ENCODE measurements at places on chromosomes 6 and 20. TPM values are rescaled to one million over a fixed set of nuclear protein-coding genes. Genes with fewer than 3 reads are reported as not detected.

GRCh38 chr20:61128701-61129269 lies 123.3 kb upstream of the CDH4 start:
- no peak for DNase-seq

DNA sequence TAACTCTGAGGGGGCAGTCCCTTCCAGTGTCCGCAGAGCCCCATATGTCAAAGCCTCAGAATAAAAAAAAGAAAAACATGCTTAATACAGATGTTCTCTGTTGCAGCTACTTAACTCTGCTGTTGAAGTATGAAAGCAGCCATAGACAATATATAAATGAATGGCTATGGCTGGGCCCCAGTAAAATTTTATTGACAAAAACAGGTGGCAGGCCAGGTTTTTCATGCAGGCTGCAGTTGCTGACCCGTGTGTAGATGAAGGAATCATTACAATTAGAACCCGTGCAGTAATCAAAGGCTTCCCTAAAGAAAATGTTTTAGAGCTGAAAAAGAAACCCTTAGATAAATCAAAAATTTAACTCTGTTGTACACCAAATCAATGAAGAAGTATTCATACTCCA lies 13.0 kb upstream of the RIN2 start:
- DNase-seq = no peak

DNA sequence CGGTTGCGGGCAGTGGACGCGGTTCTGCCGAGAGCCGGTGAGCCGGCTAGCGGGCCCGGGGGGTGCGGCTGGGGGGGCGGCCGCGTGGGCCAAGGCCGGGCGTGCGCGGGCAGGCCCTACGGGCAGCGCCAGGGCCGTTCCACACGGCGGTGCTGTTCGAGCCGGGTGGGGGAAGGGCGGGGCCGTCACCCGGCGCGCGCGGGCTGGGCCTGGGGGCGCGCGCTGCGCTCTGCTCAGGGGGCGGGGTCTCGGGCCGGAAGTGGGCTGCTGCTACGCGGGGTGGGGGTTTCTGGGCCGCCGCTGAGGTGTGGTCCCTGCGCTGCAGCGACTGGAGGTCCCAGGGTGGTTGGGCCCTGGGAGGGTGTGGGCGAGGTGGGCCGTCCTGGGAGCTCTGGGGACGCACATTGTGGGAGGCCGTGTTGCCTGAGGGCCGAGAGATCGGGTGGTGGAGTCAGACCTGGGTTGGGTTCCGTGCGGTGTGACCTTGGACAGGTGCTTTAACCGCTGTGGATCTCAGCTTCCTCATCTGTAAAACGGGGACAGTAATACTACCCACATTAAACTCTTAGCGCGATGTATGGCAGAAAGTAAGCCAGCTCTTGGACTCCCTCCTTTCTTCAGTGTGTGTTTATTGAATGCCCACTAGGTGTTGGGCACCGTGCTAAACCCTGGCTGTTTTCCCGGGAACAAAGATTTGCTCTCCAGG lies 391 bp downstream of the MAPRE1 start:
- peak; percentile 87 for DNase-seq

DNA sequence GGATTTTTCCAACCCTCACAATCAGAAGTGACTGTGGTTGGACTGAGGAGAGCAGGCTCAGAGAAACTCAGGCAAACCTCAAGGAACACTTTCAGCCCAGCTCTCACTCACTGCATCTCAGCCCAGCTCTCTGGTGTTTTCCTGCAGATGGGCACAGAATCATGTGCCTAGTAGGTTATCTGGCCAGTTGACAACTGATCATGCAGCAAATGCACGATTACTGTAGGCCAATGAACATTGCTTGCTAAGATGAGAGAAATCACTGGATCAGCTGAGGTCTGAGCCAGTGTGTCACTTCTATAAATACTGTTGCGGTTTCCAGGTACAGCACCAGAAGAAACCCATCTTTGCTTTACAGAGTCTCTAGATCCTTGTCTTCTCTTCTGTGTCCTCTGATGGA lies 540.5 kb downstream of the CD83 start:
- no peak for DNase-seq

GRCh38 chr6:26172608-26172968 lies 85.4 kb downstream of the HFE start:
- DNase-seq = peak; percentile 34

GRCh38 chr6:51562198-51562597 lies 525.2 kb downstream of the PKHD1 start:
- no peak for DNase-seq

GRCh38 chr6:151729829-151730495 lies 77.5 kb upstream of the ESR1 start:
- DNase-seq = no peak

DNA sequence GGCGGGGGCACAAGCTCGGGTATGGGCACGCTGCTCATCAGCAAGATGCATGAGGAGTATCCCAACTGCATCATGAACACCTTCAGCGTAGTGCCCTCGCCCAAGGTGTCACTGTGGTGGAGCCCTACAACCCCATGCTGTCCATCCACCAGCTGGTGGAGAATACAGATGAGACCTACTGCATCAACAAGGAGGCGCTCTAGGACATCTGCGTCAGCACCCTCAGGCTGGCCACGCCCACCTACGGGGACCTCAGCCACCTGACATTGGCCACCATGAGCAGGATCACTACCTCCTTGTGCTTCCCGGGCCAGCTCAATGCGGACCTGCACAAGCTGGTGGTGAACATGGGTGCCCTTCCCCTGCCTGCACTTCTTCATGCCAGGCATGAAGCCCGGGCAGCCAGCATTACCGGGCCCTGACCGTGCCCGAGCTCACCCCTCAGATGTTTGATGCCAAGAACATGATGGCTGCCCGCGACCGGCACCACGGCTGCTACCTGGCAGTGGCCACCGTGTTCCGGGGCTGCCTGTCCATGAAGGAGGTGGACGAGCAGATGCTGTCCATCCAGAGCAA lies 12.8 kb downstream of the GABRR2 start:
- DNase-seq = no peak

DNA sequence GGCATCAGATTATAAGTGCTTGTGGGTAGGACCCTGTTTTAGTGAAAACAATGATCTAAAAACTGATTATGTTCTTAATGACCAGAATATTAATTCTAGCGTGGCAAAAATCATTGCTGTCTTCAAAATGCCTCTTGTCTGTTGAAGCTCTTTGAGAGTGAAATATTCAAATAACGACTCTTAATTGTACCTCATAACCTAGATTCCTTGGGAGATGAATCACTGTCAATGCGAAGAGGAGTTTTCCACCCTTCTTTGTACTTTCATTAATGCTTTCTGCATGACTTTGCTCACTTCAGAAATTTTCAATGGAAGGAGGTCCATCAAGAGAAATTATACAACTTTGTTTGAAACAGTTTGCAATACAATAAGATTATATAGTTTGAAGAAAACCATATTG lies 71.5 kb downstream of the CRYBG1 start:
- no peak for DNase-seq

DNA sequence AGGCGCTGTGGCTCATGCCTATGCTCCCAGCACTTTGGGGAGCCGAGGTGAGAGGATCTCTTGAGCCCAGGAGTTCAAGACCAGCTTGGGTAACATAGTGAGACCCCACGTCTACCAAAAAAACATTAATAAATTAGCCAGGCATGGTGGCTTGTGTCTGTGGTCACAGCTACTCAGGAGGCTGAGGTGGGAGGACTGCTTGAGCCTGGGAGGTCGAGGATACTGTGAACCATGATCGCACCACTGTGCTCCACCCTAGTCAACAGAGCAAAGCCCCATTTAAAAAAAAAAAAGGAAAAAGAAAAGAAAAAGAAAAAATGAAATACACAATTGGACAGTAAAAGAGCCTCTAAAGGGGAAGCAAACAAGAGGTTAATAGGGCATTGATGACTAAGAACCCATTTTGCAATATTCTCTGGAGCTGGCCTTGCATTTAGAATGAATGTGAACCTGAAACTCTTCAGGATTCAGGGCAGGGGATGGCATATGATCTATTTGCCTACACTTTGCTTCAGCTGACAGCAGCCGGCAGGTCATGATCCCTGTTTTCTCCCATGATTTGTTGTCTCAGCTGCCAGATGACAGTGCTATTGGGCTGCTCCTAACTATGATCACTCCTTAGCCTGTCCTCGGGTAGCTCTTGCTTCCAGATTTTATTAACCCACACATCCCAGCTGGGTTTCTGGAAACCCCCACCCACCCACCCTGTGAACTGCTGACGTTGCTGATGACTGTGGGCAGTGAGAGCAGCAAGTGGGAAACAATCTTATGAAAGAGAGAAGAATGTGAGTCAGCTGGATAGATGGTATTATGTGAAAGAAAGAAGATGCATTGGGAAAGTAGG lies 83.8 kb upstream of the ELOVL5 start:
- no peak for DNase-seq

- DNase-seq = no peak
Measured at GRCh38 chr6:3530515-3530914, 73.7 kb upstream of the SLC22A23 start.

DNA sequence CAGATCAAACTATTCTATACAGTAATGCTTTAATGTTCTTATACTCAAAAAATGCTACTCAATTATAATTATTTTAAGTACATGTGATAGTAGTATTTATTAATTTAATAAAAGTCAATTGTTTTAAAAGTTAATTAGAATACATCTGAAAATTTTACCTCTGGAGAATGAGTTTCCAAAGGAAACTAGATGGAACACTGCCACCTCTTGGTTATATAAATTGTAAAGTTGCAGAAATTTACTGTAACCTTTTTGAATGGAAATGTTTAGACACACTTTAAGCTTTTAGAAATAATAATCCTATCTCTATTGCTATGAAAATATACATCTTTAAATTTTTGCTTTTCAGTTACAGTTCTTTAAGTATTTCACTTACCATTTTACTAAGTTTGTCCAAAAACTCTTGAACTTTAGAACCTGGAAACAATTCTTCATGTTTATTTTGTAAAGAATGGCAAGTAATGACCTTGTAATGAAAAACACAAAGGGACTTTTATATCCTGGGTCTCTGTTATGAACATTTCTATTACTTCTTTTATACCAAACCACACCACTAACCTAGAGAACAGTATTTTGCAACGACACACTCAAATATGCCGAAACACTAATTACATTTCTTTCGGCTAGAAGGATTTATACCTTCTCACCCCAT lies 10.9 kb upstream of the BMP5 start:
- no peak for DNase-seq

- no peak for DNase-seq
Measured at GRCh38 chr6:3211681-3212080, 15.8 kb downstream of the TUBB2B start.

C6orf141 gene
- not detected for total RNA-seq

ENPP1 gene
- 0.11 TPM for total RNA-seq

R3HDML gene
- not detected for total RNA-seq

Data from naive thymus-derived CD8-positive, alpha-beta T cell (primary cell).